Skin of body (tissue), 3 donors: ENCODE measurements at places on chromosomes 7 and 10. TPM values are rescaled to one million over a fixed set of nuclear protein-coding genes. Genes with fewer than 3 reads are reported as not detected.

The SRRM3 gene
- 0.99 TPM for total RNA-seq

DNA sequence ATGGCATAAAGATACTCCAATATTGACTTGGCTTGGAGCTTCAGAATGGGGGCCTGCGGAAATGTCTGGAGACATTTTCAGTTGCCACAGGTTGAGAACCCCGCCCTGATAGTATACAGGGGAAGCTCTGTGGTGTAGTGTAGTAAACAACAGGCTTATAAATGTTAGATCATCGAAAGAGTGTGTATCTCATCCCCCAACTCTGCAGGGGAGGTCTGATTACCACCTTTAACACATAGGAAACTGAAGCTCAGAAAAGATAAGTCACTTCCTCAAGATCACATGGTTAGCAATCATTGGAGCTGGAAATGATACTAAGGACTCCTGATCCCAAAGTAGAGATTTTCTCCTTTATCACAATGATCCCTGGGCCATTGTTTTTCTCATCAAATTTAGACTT, 144.5 kb upstream of the BMPER start:
- no peak for DNase-seq

The UFSP1 gene
- total RNA-seq: 1.2 TPM

The CFAP69 gene
- 15.3 TPM for total RNA-seq

The NEBL gene
- 29.3 TPM for total RNA-seq
